Activated T-helper 17 cell treated with anti-CD3 and anti-CD28 coated beads, Interleukin-2, amount 50 U/mL, for 72 hours (primary cell): ENCODE measurements at places on chromosomes 16 and 17.
A peak's percentile ranks its signal among the peaks of the same experiment; 100 is the strongest.

GRCh38 chr16:67184453-67184994 lies 761 bp upstream of the MATCAP1 start:
- ATAC-seq: peak; percentile 15

- ATAC-seq: no peak
Measured at GRCh38 chr16:85174871-85175723, 62.8 kb upstream of the CIBAR2 start.

DNA sequence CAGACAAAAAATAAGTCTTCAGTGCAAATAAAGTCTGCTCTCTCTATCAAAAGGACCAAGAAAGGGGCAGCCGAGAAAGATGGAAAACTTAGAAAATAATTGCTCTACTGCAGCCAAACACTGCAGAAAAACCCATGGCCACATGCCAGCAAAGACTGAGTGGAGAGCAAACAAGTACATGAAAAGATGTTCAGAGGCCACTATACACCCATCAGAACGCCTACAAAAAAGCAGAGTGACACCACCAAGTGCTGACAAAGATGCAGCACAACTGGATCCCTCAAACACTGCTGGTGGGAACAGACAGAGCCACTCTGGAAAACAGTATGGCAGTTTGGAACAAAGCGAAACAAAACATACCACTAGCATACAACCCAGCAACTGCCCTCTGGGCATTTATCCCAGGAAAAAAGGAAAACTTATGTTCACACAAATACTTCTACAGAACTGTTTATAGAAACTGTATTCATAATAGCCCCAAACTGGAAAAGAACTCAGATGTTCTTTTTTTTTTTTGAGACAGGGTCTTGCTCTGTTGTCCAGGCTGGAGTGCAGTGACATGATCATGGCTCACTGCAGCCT lies 36.7 kb downstream of the KIAA0753 start:
- ATAC-seq: no peak

DNA sequence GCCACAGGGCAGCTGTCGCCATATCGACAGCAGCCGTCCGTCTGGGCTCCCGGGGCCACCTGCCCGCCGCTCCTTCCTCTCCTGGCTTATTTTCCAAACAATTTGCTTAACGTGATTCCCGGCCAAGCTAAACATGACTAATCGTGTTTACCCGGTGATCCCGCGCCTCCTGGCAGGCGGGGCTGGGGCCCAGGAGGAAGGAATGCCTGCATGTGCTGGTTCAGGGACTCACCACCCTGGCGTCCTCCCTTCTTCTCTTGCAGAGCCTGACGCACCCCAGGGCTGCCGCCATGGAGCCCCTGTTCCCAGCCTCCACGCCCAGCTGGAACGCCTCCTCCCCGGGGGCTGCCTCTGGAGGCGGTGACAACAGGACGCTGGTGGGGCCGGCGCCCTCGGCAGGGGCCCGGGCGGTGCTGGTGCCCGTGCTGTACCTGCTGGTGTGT lies 6.1 kb downstream of the SSTR5 start:
- no peak for ATAC-seq

GRCh38 chr17:9768381-9768934 lies 22.9 kb downstream of the DHRS7C start:
- peak; percentile 49 for ATAC-seq

DNA sequence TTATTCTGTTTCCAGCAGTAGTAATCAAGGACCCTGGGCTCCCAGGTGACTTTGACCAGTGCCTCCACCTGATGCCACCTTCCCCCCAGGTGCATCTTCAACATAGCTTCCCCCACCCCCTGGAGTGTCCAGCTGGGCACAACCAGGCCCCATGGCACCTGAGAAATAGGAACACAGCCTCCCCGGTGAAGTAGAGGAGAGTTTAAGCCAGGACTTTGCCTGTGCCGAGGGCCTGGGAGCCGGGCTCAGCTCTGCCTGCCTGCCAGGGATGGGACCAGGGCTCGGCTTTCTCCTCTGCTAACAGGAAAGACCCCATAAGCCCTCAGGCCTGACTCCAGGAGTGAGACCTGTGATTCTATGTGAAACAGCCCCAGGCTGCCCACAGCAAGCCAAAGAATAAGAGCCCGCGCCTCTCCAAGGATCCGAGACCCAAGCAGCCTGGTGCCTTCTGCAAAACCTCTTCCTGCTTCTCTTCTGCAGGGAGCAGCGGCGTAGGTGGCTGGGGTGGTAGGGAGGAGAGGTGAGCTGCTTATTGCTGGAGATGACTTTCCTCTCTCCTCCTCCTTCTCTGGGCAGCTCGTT lies 16.4 kb upstream of the RBFOX3 start:
- no peak for ATAC-seq
